ELF-1 (cell line): ENCODE measurements at places on chromosomes 16 and 17.

- DNase-seq, result no peak
These were observed 21.2 kb downstream of the TRAF4 start for GRCh38 chr17:28765038-28765437.

DNA sequence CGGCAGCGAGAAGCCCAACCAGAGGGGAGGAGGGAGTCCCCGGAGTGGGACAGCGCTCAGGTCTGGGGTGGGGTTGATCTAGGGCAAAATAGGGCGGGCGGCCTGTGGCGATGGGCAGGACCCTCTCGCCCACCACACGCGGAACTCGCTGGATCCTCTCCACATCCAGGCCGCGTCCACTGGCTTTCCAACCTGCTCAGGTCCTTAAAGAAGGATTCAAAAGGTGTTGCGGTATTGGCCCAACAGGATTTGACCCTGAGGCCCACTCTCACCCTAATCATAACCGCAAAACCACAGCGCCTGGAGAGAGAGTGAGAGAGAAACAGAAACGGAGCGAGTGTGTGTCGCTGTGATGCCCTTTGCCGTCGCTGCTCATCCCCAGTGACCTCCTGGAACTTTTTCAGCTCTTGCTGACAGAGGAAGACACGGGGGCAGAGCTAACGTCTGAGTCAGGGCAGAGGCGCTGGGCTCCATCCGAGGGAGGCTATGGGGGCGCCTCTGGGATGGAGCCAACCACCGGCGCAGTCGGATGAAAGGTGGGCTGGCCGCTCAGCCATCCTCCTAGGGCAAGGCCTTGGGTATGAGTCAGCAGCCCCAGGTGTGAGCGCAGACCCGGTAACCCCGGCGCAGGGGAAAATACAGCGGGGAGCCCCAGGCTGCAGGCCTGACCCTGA is 16.7 kb upstream of the OR1F1 start:
- DNase-seq, result no peak

DNA sequence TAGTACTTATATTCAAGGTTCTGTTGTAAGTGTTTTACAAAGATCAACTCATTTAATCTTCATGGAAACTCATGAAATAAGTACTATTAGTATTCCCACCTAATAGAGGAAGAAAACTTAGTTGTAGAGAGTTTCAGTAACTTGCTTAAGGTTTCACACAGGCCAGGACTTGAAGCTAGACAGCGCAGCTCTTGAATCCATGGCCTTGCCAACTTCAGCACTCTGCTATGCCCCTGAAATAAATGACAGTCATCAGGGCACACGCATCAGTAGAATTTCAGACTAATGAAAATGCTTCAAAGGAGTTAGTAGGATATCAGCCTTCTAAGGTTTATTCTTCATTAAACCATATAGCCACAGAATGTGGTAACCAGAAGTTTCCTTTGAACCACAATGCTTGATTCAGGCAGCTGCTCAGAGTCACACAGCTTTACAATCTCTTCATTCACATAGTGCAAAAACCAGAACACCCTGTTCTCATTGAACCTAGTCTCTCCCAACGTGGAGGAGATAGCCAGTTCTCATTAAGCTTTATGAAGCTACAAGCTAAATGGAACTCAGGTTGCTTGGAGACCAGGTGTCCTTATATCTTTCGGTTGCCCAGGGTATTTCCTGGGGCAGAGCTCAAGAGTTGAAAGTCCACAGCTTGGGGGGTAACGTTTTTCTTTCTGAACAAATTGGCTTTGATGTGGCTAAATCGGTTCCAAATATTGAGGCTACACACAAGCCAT is 39.7 kb downstream of the KCNJ2 start:
- DNase-seq, result no peak

DNA sequence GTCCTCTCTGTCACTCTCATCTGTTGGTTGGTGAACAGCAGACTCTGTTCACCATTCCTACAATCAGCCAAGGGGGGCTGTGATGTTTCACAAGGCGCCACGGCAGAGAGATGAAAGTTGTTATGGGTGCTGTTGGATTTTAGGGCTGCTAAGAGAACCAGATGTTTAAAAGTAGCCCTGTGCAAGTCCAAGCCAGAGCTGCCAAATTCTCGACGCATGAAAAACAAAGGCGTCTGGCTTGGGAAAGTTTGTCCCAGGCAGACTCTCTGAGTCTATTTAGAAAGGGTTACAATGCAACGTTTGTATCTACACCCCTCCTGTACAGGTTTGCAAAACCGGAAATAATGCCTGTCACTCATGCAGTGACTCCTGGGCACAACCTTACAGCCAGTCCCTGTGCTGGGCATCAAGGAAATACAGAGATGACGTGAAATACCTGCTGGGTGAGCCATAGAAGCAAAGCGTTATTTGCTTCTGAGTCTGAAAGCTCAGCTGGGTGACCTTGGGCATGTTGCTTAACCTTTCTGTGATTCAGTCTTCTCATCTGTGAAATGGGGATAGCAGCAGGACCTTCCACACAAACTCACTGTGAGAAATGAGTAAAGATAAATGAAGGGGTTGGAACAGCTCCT is 74.8 kb downstream of the XYLT1 start:
- no peak for DNase-seq

GRCh38 chr17:48373883-48374282 is 56.1 kb downstream of the SKAP1 start:
- DNase-seq, result no peak

- no peak for DNase-seq
These were observed 171.7 kb downstream of the C16orf95 start for GRCh38 chr16:87145181-87146176.

DNA sequence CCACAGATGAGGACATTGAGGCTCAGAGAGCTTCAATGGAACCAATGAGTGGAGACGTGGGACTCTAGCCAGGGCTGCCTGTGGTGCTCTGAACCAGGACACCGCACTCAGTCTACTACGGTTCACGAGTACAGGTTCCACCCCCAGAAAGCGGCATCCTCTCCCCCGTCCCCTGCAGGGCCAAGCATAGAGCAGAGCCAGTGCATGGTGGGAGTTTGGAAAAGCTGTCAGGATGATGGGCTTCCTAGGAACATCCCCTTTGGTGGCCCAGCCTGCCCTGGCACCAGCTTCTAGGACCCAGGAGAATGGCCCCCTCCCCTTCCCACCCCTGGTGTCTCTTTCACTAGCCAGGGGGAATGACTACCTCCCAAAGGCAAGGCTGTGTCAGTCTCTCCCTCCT is 8.4 kb downstream of the ZNF319 start:
- no peak for DNase-seq

DNA sequence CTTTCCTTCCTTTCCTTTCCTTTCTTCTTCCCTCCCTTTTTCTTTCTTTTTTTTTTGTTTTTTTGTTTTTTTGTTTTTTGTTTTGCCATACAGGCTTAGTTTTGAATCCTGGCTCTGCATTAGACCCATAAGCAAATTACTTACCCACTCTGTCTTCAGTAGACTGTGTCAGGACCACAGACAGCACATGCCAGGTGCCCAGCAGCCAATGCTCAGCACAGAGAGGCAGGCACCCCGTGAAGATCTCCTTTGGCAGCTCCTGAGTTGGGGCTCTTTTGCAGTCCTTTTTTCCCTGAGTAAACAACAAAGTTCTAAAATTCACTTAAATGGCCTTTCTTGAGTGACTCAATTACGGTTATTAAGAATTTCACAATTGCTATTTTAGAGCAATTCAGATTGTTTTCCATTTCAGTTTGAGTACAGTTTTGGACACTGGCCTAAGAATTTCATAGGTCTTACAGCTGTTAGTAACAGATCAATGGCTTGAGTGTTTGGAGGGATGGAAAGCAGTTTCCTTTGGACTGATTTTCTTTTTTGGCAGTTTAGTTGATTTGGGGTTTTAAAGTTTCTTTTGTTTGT is 26.2 kb upstream of the SLC5A11 start:
- DNase-seq, result no peak

GRCh38 chr16:72443809-72444208 is 271.9 kb upstream of the PMFBP1 start:
- no peak for DNase-seq

GRCh38 chr17:80190716-80191115 is 20.9 kb downstream of the CARD14 start:
- DNase-seq, result no peak

- no peak for DNase-seq
These were observed 26.5 kb upstream of the ADGRG1 start for GRCh38 chr16:57601801-57602478.

DNA sequence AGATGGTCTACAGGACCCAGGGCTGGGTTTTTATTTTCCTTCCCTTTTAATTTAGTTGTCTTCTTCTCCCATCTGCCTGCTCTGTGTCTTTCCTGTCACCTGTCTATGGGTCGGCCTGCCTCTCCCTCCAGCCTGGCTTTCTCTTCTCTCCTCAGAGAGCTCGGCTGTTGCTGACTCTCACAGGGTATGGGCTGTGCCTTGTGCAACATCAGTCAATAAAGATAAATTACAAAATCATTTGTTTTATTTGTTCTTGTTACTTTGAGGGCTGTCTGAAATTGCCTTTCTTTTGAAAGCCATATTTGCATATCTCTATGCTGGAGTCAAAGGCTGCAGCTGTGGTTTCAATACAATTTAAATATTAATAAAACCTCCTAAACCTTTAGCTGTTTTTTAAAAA is 15.6 kb downstream of the RND2 start:
- no peak for DNase-seq

- DNase-seq, result no peak
These were observed 310.9 kb upstream of the KCNJ16 start for GRCh38 chr17:69764146-69764545.

DNA sequence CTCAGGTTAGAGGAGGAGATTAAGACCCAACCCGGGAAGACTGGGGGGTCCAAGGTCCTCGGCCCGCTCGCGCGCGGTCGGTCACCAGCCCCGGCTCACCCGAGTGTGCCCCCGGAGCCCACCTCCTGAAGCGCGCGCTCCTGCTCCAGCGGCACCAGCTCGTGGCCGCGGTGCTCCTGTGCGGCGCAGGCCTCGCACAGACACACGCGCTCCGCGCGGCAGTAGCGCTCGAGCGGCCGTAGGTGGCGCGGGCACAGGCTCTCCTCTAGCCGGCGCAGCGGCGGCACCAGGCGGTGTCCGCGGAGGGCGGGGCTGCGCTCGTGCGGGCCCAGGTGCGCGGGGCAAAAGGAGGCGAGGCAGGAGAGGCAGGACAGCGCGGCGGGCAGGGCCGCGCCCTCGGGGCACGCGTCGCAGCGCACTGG is 618 bp downstream of the TRIM47 start:
- peak; percentile 83 for DNase-seq

- DNase-seq, result no peak
These were observed 33.7 kb downstream of the HOXB1 start for GRCh38 chr17:48497103-48497502.

- peak; percentile 74 for DNase-seq
These were observed 855 bp downstream of the TUFM start for GRCh38 chr16:28845293-28845692.
